ENCODE measurements at places on chromosomes 1 and 21. TPM values are rescaled to one million over a fixed set of nuclear protein-coding genes. Genes with fewer than 3 reads are reported as not detected.

SPRR2B gene
- total RNA-seq: not detected

TRAF3IP3 gene
- total RNA-seq: 1.2 TPM

DNA sequence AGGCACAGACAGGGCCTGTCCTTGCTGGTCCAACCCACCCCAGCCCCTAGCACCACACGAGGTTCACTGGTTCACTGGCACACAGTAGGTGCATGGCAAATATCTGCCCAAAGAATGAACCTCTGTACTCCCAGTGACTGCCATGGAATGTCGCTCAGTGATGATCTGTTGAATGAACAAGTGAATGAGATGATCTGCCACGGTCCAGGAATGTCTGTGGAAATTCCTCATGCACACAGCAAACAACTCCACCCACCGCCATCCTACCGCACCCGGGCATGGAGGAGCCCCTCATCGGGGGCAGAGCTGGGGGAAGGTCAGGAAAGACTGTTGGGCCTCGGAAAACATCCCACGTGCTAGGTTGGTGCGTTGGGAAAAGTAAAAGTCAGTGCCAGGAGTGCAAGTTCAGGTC, 1.7 kb downstream of the HSPG2 start:
- peaks cover 94% of the 10 kb centered on the region for H3K4me1 ChIP-seq
- H3K4me3 ChIP-seq: peak overlapping the region; percentile 75
- H3K27me3 ChIP-seq: no peaks in the 10 kb centered on the region
- H3K27ac ChIP-seq: peak overlapping the region; percentile 90
- H3K36me3 ChIP-seq: peaks cover 4% of the 10 kb centered on the region

DNA sequence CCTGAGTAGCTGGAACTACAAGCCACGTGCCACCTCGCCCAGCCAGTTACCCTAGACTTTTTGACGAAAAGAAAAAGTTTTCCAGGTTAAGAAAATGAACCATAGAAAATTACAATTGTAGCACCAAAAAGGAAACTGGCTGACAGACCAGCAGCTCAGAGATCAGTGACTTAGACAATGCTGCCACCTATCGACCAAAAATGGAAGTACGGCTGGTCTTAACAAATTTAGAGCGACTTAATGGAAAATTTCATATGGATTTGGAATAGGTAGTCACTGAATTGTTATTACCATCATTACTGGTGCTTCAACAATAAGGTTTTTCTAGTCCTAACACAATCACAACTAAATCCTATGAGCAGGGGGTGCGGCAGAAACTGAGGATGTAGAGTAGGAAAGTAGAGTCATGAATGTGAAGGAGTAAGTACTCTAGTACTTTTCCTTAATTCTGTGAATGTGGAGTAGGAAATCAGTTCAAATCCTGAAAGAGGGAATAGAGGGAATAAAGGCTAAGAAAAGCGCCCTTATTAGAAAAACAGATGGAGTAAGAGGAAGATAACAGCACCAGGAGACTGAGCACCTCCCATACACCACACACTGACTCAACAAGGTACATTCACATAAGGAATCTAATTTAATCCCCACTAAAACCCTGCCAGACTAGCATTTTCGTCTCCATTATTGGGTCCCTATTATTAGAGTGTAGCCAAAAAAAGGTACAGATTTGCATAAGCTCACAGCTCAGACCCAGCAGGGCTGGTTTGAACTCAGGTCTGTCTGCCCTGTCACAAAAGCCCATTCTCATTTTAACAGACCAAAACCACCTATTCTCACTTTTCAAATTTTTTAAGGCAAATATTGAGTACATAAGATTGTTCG, 37.9 kb upstream of the MGST3 start:
- peaks cover 31% of the 10 kb centered on the region for H3K27me3 ChIP-seq
- no peak overlapping the region for H3K4me3 ChIP-seq
- no peaks in the 10 kb centered on the region for H3K36me3 ChIP-seq
- peaks cover 7% of the 10 kb centered on the region for H3K4me1 ChIP-seq
- peak; percentile 22 for DNase-seq
- H3K27ac ChIP-seq: no peak overlapping the region

GRCh38 chr1:150995460-150995859, 11.2 kb downstream of the MINDY1 start:
- H3K27me3 ChIP-seq: no peaks in the 10 kb centered on the region
- no peak for DNase-seq

DNA sequence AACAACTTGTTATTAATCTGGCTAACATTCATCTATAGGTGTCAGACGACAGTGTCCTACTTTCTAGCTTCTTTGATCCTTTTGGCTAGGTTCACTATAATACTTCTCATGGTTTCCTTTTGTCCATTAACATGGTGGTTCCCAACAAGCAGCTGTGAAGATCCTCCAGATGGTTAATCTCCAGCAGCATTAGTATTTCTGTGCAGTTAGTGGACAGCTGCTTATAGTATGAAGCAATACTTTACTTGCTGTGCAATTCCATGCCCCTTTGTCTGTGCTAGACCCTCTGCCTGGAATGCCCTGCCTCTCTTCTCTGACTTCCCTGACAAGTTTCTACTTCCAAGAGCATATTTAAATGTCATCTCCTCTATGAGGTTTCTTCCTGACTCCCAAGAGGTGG, 41.7 kb upstream of the ARHGAP29 start:
- H3K4me3 ChIP-seq: no peak overlapping the region
- no peaks in the 10 kb centered on the region for H3K36me3 ChIP-seq
- H3K4me1 ChIP-seq: peaks cover 12% of the 10 kb centered on the region
- H3K27ac ChIP-seq: no peak overlapping the region
- H3K27me3 ChIP-seq: no peaks in the 10 kb centered on the region
- DNase-seq: no peak

GRCh38 chr1:207835958-207836357, 75.0 kb downstream of the CD34 start:
- H3K27ac ChIP-seq: peak overlapping the region; percentile 97
- H3K27me3 ChIP-seq: no peaks in the 10 kb centered on the region
- peaks cover 100% of the 10 kb centered on the region for H3K4me1 ChIP-seq
- peaks cover 5% of the 10 kb centered on the region for H3K36me3 ChIP-seq
- no peak for DNase-seq

DNA sequence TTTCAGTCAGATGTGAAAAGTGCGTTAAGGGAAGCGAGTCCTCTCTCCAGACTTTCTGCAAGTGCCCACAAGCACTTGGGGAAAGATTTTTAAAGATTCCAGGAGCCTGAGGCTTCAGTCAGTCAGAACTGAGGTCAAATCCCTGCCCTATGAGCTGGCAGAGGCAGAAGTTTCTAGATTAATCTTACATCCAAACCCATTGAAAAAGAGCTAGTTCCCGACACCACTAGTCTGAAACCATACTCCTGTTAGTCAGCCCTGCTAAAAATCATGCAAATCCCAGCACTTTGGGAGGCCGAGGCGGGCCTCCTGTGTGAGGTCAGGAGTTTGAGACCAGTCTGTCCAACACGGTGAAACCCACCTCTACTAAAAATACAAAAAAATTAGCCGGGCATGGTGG, 21.0 kb downstream of the RSPH1 start:
- no peaks in the 10 kb centered on the region for H3K4me1 ChIP-seq
- no peak overlapping the region for H3K4me3 ChIP-seq
- no peaks in the 10 kb centered on the region for H3K36me3 ChIP-seq
- DNase-seq: no peak
- no peak overlapping the region for H3K27ac ChIP-seq

- no peak overlapping the region for H3K27ac ChIP-seq
- DNase-seq: no peak
Observed at GRCh38 chr1:44784094-44785028, 3.6 kb downstream of the BEST4 start.

GRCh38 chr1:218760601-218761570, 412.8 kb upstream of the LYPLAL1 start:
- H3K36me3 ChIP-seq: no peaks in the 10 kb centered on the region
- H3K4me3 ChIP-seq: no peak overlapping the region
- H3K27ac ChIP-seq: no peak overlapping the region
- no peak for DNase-seq

DNA sequence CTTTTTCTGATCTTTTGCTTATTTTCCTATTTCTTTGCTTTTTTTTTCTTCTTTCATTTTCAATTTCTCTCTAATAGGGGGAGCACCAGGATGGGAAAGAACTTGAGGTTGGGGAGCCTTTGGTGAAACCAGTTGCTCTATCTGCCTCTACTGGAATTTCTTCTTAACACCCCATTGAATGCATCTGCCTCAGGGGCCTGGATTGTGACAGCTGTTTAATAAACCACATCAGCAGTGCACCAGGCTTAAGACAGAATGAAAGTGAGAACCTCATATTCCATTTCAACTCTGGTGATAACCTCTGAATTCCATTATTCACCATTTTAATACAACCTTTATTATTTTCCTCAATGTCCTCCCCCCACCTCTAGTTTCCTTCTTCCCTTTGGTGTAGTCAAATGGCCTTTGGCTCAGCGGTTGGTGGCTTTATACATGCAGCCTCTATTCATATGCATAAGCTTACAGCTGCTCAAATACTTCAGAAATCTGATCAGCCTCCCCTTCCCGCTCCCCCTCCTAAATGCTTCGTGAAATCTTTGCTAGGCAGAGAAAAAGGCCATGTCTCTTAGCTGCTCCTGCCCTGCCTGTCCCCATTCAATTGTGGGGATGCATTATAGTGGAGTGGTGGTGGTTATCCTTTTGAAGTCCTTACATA, 537.3 kb upstream of the PLXNA2 start:
- no peaks in the 10 kb centered on the region for H3K4me1 ChIP-seq
- DNase-seq: no peak
- no peaks in the 10 kb centered on the region for H3K36me3 ChIP-seq
- no peaks in the 10 kb centered on the region for H3K27me3 ChIP-seq
- no peak overlapping the region for H3K4me3 ChIP-seq
- no peak overlapping the region for H3K27ac ChIP-seq

- no peak overlapping the region for H3K4me3 ChIP-seq
- H3K27ac ChIP-seq: no peak overlapping the region
- DNase-seq: no peak
- H3K36me3 ChIP-seq: peaks cover 98% of the 10 kb centered on the region
Observed at GRCh38 chr21:29053011-29053553, 20.4 kb downstream of the CCT8 start.

- H3K4me3 ChIP-seq: no peak overlapping the region
- no peaks in the 10 kb centered on the region for H3K36me3 ChIP-seq
- no peak for DNase-seq
- H3K27ac ChIP-seq: no peak overlapping the region
- peaks cover 6% of the 10 kb centered on the region for H3K27me3 ChIP-seq
- no peaks in the 10 kb centered on the region for H3K4me1 ChIP-seq
Observed at GRCh38 chr1:240027059-240027462, 64.6 kb upstream of the FMN2 start.

Measured in left ventricle myocardium inferior (tissue), 1 donor.